ENCODE measurements at places on chromosomes 7 and 10.
A peak's percentile ranks its signal among the peaks of the same experiment; 100 is the strongest.

GRCh38 chr7:74304550-74304949 is 15.3 kb downstream of the CLIP2 start:
- DNase-seq: no peak

GRCh38 chr7:86814661-86815379 is 171.1 kb downstream of the GRM3 start:
- DNase-seq: peak; percentile 23

DNA sequence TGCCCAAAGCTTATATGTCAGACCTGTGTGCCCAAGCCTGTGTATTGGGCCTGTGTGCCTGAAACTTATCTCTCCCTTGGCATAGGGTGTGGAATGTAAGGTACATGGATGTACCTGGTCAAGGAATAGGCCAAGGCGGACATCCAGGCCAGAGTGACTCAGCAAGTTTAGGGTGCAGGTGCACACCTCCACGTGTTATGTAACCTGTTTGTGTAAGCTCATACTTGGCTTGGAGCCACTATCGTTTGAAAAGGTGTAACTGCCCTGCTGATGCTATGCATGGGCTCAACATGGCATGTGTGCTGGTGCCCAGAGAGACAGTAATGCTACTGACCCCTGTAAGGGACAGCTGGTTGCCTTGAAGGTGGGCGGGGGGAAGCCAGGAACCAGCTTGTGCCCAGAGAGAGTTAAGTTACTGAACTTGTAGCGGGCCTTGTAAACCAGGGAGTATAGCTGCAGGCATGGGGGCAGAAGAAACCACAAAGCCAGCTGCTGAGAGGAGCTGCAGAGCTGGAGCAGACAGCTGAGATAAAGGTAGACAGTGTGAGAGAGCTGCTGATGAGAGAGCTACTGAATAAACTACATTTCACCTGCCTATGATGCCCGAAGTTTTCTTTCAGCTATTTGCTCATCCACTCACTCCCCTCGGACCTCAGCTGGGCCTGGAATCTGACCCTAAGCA is 656.4 kb upstream of the ZWINT start:
- DNase-seq: no peak

GRCh38 chr10:121668314-121669027 is 70.2 kb upstream of the FGFR2 start:
- DNase-seq: no peak

DNA sequence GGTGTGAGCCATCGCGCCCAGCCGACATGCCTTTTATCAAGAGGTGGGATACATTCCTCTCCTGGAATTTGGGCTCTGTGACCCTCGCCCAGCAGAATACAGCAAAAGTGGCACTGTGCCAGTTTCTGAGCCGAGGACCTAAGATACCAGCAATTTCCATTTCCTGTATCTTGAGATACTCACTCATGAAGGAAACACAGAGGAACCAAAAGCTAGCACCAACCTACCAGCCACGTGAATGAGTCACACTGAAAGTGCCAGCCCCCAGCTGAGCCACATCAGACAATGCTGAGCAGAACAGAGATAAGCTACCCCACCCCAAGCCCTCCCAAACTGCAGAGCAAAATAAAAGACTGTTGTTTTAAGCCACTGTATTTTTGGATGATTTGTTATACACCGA is 56.3 kb downstream of the CACUL1 start:
- peak; percentile 3 for DNase-seq

DNA sequence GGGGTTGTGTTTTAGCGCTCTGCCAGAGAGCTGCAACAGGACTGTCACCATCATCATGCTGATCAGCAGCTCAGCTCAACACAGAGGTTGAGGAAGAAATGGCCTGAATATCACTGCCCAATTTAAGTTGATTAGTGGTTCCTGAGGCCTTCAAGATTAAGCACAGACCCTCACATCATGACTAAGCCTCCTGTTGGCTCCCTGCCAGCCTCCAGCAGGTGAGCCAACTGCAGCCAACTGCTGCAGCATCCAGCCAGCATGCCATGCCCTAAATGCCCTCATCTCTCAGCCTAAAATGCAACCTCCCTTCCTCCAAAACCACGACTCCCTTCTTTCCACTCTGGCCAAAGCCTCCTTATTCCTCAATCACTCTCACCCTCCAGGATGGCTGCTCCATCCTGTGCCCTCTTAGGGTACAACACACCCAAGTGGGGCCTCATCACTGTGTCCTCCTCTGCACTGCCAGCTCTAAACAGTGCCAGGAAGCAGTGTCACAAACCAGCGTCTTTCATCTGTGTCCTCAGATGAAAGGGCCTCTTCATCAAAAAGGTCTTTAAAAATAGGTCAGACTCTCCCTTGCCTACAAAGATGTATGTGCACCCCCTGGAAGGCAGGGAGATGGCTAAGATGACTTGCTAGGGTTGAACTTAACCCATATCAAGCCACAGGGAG is 259.3 kb downstream of the ZEB1 start:
- DNase-seq: no peak

- DNase-seq: peak; percentile 68
Measured at GRCh38 chr10:71302874-71303568, 16.0 kb upstream of the SLC29A3 start.

GRCh38 chr10:96585736-96586418 is 935 bp downstream of the TM9SF3 start:
- DNase-seq: peak; percentile 42

DNA sequence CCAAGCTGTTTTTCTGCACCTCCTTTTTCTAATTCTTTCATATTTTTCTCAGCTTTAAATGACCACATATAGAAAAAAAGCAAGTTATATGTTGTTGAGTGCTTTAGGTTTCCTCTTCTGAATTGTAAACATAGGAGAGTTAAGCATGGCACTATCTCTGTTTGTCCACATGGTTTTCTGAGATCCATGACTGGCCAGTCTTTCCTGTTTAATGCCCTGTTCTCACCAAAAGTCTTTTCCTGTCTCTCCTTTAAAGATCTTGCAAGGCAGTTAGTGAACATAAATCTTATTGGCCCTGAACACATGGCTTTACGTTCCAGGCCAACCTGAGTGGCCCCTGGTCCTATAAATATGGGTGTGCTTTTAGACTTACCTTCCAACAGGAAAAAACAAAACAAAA is 19.4 kb downstream of the TRPV5 start:
- DNase-seq: no peak

GRCh38 chr7:132420527-132420926 is 155.7 kb downstream of the PLXNA4 start:
- DNase-seq: no peak

GRCh38 chr10:100481462-100482081 is 18.8 kb downstream of the WNT8B start:
- peak; percentile 76 for DNase-seq

DNA sequence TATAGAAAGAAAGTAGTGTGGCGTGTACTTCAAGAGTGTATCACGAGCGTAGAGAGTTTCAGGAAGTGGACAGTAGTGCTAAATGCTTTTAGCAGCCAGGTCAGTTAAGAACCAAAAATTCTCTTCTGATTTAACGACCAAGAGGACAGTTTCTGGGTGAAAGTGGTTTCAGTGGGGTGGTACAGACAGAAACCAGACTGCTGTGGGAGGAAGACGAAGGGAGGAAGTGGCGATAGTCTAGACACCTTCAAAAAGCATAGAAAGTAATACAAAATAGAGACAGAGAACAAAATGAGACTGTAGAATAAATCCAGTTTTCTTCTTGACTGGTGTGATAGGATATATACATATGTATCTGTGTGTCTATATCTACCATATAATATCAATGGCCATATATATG is 93.5 kb downstream of the MBL2 start:
- no peak for DNase-seq

- DNase-seq: no peak
Measured at GRCh38 chr7:99028261-99028973, 115.5 kb downstream of the SMURF1 start.

DNA sequence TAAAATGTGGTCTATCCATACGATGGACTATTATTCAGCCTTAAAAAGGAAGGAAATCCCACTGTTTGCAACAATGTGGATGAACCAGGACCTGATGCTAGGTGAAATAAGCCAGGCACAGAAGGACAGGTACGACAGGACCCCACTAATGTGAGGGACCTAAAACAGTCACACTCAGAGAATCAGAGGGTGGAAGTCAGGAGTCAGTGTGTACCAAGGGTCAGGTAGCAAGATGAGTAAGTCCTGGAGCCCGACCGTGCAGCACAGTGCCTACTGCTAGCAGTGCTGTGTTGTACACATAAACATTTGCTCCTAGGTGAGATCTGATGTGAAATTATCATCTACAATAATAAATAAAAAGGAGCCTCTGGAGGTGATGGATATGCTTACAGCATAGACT is 322.3 kb downstream of the GLRX3 start:
- no peak for DNase-seq

DNA sequence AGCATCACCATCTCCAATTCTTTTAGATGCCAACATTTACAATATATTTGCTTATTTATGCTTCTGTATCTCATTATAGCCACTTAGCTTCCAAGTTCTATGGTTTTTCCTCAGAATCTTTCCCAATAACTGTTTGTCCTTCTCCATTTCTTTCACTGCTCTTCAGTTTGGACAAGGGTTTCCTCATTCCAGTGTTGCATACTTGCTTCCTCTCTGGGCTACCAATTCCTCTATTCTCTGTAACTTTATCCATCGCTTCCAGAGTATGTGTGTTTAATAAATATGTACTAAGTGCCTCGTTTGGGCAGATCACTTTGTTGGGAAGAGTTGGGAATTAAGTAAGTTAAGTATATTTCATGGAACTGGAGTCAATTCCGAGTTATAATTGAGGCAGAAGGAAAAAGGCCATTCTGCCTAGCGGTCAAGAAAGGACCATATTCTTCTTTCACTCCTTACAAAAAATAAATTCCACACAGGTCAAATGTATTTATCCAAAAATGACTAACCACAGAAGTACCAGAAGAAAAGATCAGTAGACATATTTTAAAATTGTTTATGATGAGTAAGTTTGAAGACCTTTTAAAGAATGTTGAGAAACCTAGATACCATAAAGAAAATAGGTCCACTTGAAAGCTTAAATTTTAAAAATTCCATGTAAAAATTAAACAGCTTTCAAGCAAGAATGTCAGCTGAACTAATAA is 10.8 kb downstream of the STAMBPL1 start:
- DNase-seq: no peak

DNA sequence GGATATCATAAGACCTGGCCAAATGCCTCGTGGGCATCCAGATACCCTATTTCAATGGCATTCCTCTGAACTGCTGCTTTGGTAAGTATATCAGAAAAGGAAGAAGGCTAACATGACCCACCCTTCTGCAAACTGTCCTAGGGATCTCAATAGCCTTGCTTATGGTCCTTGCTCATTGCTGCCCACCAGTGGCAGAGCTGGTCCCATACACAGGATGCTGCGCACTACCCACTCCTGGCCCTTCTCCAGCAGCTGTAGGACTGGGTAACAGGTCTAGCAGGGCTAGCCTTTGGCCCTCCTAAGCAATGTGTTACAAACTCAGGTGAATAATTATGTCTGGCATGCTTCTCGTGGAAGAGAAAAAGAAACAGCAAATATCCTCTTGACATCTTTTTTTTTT is 72.5 kb downstream of the C10orf90 start:
- DNase-seq: peak; percentile 11

DNA sequence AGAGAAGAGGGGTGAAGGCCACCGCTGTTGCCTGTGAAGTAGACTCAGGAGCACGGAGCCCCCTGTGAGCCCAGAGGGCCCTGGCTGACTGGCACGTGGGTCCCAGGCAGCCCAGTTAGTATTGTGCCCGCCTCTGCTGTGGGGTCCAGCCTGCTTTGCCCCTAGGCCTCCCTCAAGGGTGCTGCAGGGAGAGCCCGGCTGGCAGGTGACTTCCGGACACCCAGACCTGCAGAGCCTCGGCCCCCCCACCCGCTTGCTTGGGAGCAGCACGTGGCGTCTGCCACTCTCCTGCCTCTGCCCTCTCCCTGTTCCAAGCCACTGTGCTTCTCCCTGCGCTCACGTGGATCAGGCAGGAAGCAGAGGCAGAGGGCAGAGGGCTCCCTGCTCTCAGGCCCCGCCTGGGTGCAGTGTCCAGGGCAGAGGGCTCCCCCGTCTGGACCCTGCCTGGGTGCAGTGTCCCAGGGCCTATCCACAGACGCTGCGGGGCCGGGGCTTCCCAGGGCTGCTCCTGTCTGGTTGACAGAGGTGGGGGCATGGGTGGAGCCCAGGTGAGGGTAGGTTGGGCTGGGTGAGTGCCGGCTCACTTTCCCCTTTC is 88.4 kb downstream of the DNAJB6 start:
- no peak for DNase-seq

GRCh38 chr10:1175956-1176565 is 119.9 kb downstream of the WDR37 start:
- no peak for DNase-seq

DNA sequence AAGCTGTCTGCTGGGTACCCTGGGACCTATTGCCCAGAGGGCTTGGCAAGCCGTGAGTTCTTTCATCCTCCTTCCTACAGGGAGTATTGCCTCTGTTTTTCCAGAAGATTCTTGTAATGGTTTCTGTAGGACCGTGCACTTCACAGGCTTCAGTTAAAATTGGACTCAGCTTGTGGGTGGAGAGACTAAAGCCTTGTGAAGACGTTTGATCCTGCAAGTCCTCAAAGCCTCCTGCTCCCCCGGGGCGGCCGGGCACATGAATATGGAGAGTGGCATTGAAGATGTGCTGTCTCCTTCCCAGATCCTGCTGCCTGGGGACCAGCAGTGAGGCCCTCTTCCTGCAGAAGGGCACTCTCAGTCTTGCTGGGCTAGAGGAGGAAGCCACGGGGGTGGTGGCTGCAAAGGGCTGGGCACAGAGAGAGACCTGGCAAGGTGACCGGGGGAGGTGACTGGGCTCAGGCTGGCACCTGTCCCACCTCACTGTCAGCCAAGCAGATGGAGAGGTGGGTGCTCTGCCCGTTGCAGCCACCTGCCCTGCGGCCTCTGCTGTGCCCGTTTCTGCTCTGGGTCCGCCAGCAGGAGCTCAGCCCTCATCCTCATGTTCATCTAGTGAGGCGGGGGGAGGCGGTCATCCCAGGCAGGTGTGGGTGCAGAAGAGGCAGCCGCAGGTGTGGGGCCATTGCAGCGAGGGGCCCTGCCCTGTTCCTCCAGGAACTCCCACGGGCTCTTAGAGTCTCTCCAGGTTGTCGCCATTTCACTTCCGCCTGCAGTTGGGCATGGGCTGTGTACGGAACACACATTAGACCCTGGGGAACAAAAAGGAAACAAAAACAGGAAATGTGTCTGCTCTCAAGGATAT is 55.7 kb downstream of the TMEM209 start:
- DNase-seq: no peak

GRCh38 chr7:6092953-6093354 is 61.8 kb downstream of the ANKRD61 start:
- DNase-seq: no peak

DNA sequence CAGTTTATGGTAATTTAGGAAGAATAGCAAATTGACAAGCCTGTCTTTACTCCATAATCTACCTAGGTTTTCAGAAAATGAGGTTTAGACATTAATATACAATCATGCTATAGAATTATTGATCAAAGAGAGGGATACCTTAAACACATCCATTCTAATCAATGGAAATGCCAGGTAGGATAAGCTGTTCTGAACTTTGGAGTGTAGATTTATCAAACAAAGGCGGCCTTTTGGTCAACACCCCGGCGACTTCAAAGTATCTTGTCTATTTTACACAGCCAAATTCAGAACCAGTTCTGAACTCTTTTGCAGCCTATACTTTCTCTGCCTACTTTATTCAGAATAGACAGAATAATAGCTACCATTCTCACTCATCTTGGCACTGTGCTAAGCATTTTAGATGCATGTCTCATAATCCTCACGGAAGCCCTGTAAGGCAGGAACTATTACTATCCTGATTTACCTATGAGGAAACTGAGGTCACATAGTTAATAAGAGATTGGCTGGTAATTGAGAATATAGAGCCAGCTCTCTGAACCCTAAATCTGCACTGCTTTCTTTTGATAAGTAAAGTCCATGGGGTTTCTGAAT is 641.9 kb upstream of the LRRTM3 start:
- DNase-seq: no peak

GRCh38 chr10:100009283-100009792 is 409 bp downstream of the DNMBP start:
- DNase-seq: peak; percentile 44
